ENCODE measurements at places on chromosomes 2 and 18. TPM values are rescaled to one million over a fixed set of nuclear protein-coding genes. Genes with fewer than 3 reads are reported as not detected.

GRCh38 chr2:224957540-224958461 lies 84.5 kb downstream of the DOCK10 start:
- H3K4me1 ChIP-seq, result peaks cover 4% of the 10 kb centered on the region
- no peak for DNase-seq
- H3K27ac ChIP-seq, result no peak overlapping the region
- H3K4me3 ChIP-seq, result no peak overlapping the region
- no peaks in the 10 kb centered on the region for H3K36me3 ChIP-seq

DNA sequence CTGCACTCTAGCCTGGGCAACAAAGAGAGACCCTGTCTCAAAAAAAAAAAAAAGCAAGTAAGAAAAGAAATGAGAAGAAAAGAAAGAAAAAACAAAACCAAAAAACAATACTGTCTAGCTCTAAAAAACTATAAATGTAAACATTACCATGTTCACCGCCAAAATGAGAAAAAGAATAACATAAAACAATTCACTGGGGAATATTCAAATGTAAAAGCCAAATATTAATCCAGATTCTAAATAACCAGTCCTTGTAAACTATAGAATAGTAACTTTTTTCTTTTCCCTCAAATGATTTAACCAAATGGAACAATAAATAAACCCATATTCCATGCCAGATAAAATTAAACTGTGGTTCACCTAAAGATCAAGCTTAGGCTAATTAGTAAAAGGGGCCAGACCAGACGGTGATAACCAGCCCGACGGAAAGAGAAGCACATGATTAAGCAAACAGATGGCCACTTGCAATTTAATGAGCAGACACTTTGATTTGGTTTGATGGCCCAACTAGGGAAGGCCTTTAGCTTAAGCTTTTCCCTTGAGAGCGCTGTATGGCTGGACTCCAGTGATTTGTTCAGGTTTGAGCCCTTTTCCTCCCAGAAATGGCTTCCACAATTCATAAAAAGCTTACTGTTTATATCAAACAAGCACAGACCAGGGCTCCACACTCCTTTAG lies 39.4 kb upstream of the ZNF397 start:
- H3K4me3 ChIP-seq, result no peak overlapping the region
- no peaks in the 10 kb centered on the region for H3K27me3 ChIP-seq
- no peak for DNase-seq

Gene FAP
- total RNA-seq, result 96.1 TPM

DNA sequence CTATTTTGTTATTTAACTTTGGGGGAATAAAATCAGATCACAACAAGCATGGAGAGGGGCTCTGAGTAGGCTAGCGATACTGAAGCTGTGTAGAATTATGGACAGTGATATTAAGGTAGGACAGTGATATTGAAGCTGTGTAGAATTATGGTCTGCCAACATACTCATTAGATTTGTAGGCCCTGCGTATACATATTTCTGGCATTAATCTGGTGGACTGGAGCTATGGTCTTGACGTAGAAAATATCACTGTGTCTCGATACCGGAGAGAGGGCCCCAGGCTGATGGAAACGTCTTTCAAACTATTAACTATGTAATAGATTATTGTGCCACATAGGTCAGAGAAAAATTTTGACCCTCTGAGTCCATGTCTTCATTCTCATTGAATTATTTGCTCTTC lies 511.4 kb downstream of the ADCYAP1 start:
- H3K36me3 ChIP-seq, result no peaks in the 10 kb centered on the region
- H3K27ac ChIP-seq, result no peak overlapping the region
- H3K27me3 ChIP-seq, result no peaks in the 10 kb centered on the region
- no peak for DNase-seq

All from fibroblast of lung (primary cell).